ENCODE measurements at places on chromosomes 1 and 21. TPM values are rescaled to one million over a fixed set of nuclear protein-coding genes. Genes with fewer than 3 reads are reported as not detected.

Gene HSD3B1
- total RNA-seq: not detected

DNA sequence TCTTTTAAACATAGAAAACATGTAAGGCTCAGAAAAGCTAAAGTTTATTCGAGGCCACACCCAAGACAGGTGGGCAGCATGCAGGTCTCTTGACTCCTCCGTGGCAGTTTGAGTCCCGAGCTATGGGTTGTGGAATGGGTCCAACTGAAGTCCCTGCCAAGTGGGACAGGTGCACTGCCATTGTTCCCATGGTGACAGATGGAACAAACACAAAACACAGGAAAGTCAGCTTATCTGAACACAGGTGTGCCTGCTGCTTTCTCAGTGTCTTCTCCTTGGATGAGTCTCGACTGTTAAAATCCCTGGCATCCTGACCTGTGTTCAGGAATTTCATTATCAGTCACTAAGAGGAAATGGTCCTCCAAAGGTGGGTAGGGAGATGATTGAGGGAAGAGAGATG, 99.0 kb upstream of the RAB4A start:
- no peak for DNase-seq

DNA sequence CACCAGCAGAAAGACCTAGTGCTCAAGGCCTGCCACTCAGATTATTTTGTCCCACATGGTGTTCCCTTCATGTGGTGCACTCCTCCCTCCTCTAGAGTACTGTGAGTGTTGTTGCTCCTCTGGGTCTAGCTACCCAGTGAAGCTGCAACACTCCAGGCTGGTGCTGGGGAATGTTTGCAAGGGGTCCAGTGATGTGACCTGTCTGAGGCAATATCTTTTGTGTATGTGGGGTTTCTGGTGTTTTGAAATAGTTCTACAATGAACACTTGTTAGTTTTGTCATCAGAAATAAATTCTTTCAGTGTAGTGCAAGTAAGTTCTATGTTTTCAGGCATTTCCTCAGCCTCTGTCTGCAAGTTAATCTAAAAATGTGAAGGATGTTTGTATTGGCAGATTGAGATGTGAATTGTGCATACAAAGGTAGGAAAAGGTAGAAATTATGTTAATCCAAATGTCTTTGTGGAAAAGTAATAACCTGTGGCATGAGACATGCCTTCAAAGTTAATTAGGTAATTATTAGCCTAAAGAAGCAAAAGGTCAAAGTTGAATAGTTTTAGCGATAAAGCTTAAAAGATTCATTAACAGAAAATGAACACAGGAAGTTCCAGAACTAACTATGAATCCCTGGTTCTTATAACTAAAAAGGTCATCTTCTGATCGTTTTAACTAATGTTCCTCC, 616.8 kb downstream of the LTN1 start:
- DNase-seq: no peak

DNA sequence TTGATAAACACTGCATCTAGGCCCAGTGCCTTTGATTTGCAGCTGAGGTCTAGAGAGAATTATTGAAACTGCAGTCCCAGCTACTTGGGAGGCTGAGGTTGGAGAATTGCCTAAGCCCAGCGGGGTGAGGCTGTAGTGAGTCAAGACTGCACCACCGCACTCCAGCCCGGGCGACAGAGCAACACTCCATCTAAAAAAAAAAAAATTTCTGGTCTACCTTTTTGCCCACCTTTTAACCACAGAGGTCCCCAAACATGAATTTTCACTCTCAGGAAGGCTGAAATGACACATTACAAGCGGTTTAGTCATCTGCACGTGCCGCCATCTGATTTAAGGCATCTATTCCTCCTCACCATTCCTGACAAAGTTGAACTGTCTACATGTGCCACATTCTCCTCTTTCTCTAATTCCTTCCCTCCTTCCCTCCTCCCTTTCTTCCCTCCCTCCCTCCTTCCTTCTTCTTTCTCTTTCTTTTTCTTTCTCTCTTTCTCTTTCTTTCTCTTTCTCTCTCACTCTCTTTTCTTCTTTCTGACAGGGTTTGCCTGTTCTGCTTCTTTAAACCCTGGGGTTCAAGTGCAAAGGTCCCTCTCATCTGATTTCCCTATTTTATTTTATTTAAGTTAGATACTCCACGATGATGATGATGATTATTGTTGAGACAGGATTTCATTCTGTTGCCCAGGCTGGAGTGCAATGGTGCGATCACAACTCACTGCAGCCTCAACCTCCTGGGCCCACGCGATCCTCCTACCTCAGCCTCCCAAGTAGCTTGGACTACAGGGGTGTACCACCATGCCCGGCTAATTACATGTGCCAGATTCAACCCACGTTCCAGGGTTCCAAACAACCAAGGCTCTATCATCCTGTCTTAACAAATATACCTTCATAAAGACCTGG, 3.0 kb upstream of the SOD1 start:
- DNase-seq: no peak

GRCh38 chr21:39096754-39097153, 86.5 kb downstream of the PSMG1 start:
- no peak for DNase-seq

DNA sequence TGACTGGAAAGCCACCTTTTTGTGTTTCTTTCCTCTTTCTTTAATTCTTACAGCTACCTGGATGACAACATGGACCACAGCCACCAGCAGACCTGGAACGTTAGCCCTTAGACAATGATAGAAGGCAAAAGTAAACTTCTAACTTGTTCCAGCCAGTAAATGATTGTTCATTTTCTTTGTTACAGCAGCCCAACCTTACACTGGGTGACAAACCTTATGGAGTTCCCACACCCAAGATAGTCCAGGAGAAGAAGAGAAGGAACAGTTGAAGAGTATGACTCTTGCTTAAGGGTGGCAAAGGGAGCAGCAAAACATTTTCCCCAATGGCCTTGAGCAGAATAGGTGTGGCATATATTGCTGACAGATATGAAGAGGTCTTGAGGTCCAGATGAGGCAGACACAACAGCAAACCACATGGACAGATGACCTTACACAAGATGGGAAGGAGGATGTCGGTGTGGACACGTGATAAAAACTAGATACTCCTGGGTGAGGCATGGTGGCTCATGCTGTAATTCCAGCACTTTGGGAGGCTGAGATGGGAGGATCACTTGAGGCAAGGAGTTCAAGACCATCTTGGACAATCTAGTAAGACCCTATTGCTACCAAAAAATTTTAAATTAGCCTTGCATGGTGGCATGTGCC, 11.8 kb upstream of the FAM76A start:
- DNase-seq: no peak

Gene HCN3
- 1.5 TPM for total RNA-seq

DNA sequence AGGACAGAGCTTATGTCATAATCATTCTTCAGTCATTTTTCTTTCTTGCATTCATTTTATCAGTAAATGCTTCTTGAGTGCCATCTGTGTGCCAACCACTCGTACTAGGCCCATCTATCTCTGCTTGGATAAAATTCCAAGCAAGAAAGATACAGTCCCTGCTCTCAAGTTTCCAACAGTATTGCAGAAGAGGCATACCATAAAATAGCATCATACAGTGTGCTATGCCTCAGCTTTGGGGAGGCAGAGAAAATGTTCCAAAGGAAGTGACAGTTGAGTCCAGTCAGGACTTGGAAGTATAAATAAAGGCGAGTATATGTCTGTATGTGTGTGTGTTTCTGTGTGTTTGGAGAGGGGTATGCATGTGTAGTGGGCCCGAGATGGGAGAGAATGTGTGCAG, 113.4 kb upstream of the HOOK1 start:
- no peak for DNase-seq

- DNase-seq: no peak
Observed at GRCh38 chr1:212610575-212610967, 2.0 kb downstream of the ATF3 start.

DNA sequence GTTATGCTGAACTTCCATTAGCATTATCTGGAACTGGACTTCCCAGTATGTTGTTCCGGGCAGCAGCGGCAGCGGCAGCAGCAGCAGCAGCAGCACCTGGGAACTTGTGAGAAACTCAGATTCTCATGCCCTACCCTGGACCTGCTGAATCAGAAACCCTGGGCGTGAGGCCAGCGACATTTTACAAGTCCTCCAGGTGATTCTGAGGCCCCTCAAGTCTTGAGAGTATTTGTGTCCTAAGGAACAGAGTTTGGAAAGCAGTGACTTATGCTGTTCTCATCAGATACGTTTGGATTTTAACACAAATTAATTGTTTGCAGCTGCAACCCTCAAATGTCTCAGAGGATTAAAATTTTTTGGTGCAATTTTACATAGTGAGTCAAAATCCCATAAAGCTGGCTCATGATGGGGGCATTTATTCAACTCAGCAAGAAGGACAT, 157.2 kb upstream of the KAZN start:
- DNase-seq: no peak

All from CD4-positive, CD25-positive, alpha-beta regulatory T cell (primary cell).